ENCODE measurements at places on chromosomes 3 and 15. TPM values are rescaled to one million over a fixed set of nuclear protein-coding genes. Genes with fewer than 3 reads are reported as not detected.

DNA sequence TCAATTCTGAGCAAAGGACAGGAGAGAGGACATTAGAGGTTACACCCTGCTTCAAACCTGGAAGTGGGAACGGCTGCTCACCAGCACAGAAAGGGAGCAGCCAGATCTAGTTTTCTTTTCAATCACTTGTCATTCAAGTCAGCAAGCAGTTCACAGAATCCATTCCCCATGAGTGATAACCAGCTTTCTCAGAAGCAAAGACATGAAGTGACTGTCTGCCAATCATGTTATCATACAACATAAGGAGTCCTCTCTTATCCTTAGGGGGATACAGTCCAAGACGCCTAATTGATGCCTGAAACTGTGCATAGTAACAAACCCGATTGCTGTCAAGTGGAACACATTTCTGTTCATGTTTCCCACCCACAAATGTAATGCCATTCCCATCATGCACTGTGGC lies 54.7 kb downstream of the FAM98B start:
- H3K27me3 ChIP-seq: no peaks in the 10 kb centered on the region
- H3K36me3 ChIP-seq: no peaks in the 10 kb centered on the region
- no peak overlapping the region for H3K4me3 ChIP-seq
- H3K4me1 ChIP-seq: no peaks in the 10 kb centered on the region
- H3K27ac ChIP-seq: no peak overlapping the region

- no peak overlapping the region for H3K4me3 ChIP-seq
- no peaks in the 10 kb centered on the region for H3K27me3 ChIP-seq
- peaks cover 6% of the 10 kb centered on the region for H3K4me1 ChIP-seq
- H3K27ac ChIP-seq: no peak overlapping the region
- DNase-seq: no peak
These were observed 62.7 kb upstream of the TRAK1 start for GRCh38 chr3:42028474-42028873.

GRCh38 chr3:29144807-29145206 lies 136.1 kb upstream of the RBMS3 start:
- H3K27me3 ChIP-seq: no peaks in the 10 kb centered on the region
- no peaks in the 10 kb centered on the region for H3K36me3 ChIP-seq
- H3K4me3 ChIP-seq: no peak overlapping the region
- H3K27ac ChIP-seq: no peak overlapping the region
- H3K4me1 ChIP-seq: no peaks in the 10 kb centered on the region

DNA sequence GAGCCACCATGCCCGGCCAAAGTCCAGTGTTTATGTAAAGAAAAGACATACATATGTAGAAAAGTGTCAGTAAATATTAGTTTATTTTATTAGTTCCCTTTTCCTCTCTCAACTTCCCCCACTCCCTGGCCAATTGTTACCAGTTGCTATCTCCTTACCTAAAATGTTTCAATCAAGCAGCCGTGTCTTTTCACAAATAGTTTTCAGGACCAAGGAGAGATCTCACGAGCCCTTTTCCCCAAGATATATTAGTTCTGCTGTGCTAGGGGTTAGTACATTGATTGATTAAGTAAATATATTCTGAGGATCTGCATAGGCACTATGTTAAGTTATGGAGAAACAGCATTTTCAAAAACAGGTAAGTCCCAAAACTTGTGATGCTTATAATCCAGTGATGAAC lies 87.4 kb downstream of the ZIC4 start:
- H3K27ac ChIP-seq: no peak overlapping the region
- no peaks in the 10 kb centered on the region for H3K27me3 ChIP-seq
- no peak for DNase-seq
- H3K4me1 ChIP-seq: no peaks in the 10 kb centered on the region
- H3K36me3 ChIP-seq: no peaks in the 10 kb centered on the region
- H3K4me3 ChIP-seq: no peak overlapping the region

DNA sequence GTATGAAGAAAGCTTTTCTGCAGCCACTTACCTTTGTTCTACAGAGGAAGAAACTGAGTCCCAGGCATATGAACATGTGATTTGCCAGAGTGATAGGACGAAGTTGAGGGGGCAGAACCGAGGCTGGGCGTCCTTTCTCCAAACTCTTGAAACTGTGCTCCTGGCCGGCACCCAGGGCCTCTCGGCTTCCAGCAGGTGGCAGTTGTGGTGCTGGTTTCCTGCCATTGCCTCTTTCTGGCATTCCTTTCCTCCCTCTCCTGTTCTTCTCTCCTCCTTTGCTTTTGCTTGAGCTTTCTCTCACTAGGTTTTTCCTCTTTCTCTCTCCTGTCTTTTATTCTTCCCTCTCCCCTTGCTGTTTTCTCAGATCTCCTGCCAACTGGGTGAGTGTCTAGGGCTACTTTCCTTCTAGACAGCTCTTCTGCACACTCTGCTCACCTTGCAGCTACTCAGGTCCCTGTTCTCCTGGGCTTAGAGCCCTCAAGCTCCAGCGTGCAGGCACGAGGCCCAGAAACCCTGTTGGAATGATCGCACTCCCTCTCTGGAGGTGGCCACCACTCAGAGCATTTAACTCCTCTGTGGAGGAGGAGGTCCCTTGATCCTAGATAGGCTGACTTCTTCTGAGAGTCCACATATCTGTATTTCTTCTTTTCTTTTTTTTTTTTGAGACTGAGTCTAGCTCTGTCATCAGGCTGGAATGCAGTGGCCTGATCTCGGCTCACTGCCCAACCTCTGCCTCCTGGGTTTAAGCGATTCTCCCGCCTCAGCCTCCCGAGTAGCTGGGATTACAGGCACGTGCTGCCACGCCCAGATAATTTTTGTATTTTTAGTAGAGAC lies 26.2 kb downstream of the TRAK1 start:
- peak overlapping the region; percentile 27 for H3K27ac ChIP-seq
- no peaks in the 10 kb centered on the region for H3K27me3 ChIP-seq
- no peak overlapping the region for H3K4me3 ChIP-seq
- no peak for DNase-seq
- H3K36me3 ChIP-seq: no peaks in the 10 kb centered on the region

GRCh38 chr3:77348244-77348855 lies 308.5 kb downstream of the ROBO2 start:
- DNase-seq: no peak
- H3K4me3 ChIP-seq: no peak overlapping the region
- no peak overlapping the region for H3K27ac ChIP-seq
- no peaks in the 10 kb centered on the region for H3K4me1 ChIP-seq
- H3K27me3 ChIP-seq: no peaks in the 10 kb centered on the region

GOLGA8G gene
- total RNA-seq: not detected

CCDC54 gene
- not detected for total RNA-seq

TTLL13 gene
- 0.15 TPM for total RNA-seq

Data from breast epithelium (tissue), 4 donors.